ENCODE measurements at places on chromosomes 3 and 15.
A peak's percentile ranks its signal among the peaks of the same experiment; 100 is the strongest.

- DNase-seq, result no peak
Measured at GRCh38 chr3:30688776-30689641, 82.6 kb downstream of the TGFBR2 start.

DNA sequence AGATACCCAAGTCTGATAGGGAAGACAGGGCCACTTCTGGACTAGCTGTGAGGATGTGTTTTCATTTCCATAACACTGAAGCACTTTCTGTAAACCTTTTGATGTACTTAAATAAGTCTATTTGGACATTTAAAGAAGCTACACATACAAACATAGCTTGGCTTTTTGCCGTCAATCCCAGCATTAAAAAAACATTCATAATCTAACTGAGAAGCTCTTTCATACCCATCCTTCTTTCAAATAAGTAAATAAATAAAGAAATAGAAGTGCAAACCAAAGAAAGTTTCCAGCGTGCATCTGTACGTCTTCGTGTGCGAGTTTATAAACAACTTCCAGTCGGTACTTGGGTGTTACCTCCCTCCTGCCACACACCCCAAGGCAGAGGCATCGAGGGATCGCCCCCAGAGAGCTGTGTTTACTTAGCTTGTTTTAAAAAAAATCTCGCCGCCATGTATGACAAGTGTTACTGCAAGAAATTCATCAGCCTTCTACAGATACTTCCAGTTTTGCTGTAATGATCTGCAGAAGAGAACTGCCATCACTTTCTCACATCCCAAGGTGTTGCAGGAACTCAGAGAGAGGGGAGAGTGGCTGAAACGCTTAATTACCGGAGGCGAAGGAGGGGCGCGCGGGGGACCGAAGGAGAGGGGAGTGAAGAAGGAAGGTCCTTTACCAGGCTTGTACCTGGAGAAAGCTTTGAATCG, 9.0 kb upstream of the MEIS2 start:
- DNase-seq, result no peak

GRCh38 chr3:85304360-85304964, 345.7 kb downstream of the CADM2 start:
- no peak for DNase-seq

DNA sequence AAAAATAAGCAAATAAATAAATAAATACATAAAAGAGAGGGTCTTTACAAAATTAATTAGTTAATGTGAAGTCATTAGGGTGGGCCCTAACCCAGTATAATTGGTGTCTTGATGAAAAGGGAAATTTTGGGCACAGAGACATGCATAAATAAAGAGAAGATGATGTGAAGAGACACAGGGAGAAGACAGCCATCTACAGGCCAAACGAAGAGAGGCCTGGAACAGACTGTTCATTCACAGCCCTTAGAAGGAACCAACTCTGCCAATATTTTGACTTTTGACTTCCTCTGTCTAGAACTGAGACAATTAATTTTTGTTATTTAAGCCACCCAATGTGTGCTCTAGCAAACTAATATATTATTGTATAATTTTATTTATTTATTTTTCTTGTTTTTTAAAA, 29.6 kb upstream of the SELENOK start:
- no peak for DNase-seq

DNA sequence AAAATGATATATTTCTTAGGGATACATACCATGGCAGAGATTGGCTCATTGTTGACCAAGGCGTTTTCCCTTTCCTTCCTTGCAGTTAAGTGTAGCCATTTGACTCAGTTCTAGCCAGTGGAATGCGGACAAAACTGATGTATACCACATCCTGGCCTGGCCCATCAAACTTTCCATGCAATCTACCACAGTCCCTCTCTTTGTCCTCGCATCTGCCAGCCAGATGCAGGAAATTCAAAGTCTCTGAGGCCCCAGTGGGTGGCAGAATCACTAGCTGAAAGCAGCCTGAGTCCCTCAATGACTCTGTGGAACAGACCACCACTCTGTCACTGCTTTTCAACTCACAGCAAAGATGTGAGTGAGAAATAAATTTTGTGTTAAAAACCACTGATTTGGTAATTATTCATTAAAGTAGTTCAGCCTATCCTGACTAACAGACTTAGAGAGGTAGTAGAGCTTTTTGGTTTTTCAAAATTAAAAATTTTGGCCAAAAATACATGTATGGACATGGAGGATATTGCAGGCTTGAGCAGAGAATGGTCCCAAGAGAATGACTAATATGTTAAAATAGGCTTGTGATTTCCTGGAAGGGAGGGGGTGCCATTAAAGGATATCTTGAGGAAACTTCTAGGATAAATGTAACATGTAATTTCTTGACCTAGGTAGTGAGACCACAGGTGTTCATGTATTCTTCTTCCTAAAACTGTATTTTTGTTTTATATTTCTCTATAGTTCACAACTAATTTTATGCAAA, 10.9 kb downstream of the LRRFIP2 start:
- no peak for DNase-seq

GRCh38 chr3:23944861-23945662, at the start of gene NR1D2:
Gene NR1D2 (plus strand): TSS chr3:23945286. CDS start chr3:23945579, 293 bp downstream.
- DNase-seq, result peak; percentile 83

GRCh38 chr15:58438956-58439355, 7.2 kb downstream of the LIPC start:
- no peak for DNase-seq

DNA sequence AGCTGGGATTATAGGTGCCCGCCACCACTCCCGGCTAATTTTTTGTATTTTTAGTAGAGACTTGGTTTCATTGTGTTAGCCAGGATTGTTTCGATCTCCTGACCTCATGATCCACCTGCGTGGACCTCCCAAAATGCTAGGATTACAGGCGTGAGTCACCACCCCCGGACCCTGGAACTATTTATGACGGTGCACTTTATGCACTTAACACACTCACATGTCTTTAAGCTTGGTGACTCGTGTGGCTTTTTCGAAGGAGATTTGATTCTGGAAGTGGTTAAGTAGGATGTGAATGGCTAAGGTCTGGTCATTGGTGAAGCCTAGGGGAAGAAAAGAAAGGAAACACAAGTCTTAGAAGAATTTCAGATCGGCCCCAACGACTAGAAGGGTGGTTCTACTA, 20.3 kb downstream of the BBS4 start:
- DNase-seq, result no peak

DNA sequence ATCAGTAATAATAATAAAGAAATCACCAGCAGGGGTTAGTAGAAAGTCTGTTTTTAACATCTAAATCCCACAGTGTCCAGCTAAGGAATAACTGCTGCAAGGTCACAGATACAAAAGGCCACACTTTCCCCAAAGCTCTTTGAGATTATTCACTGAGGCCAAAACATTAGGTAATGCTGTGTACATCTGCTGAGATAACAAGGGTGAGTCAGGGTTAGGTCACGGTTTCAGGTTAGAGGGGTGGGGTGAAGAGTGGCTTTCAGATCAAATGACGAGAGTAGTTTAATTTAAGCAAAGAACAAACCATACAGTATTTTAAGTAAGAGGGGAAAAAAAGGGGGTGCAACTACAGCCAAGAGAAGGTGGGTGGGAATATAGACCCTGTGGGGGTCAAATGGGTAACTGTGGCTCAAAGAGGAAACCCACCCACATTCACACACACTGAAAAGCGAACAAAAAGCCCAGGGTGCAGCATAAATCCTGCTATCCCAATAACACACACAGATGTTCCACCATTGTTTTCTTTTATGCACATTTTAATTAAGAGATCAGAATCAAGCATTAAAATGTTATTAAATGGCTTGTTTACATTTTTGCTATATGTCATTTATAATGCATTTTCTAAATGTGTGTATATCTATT, 412.9 kb downstream of the TIGIT start:
- no peak for DNase-seq

DNA sequence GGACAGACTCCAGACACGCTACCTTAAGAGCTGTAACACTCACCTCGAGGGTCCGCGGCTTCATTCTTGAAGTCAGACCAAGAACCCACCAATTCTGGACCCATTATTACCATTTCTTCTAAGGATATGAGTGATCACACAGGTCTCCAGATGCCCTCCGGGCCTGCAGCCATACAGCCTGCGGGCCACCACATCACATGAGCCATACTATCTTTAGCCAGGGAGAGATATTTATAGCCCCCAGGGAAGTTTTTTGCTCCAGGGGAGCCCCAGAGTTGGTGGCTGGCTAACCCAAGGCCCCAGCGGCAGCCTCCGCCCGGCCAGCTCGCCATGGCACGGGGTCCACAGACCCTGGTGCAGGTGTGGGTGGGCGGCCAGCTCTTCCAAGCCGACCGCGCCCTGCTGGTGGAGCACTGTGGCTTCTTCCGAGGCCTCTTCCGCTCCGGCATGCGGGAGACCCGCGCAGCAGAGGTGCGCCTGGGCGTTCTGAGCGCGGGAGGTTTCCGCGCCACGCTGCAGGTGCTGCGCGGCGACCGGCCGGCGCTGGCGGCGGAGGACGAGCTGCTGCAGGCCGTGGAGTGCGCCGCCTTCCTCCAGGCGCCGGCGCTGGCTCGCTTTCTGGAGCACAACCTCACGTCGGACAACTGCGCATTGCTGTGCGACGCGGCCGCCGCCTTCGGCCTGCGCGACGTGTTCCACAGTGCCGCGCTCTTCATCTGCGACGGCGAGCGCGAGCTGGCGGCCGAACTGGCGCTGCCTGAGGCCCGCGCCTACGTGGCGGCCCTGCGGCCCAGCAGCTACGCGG, at the start of gene KBTBD13:
TSS of gene KBTBD13 (plus strand) at position 261 of the 805 bp plus-strand sequence. CDS start at position 331, 70 bp downstream.
- no peak for DNase-seq

GRCh38 chr3:72628065-72628464, 220.2 kb downstream of the SHQ1 start:
- DNase-seq, result no peak

GRCh38 chr3:171875923-171876412, 32.8 kb downstream of the TMEM212 start:
- DNase-seq, result no peak

DNA sequence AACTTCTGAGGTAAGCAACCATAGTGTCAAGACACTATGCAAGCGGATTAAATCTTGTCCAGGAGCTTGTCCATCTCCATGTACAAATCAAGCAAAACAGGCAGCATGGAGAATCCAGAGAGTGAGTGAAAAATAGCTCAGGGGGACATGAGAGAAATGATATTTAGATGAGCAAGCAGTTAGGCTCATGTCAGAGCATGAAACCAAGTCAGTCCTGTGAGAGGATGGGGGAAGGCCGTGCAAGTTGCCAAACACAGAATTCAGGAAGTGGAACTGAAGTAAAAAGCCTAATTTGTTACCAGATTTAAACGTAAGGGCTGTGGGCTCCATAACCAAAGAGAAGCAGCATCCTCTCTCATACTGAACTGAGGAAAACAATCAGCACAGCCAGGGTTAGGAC, 995.9 kb downstream of the MCTP2 start:
- no peak for DNase-seq

DNA sequence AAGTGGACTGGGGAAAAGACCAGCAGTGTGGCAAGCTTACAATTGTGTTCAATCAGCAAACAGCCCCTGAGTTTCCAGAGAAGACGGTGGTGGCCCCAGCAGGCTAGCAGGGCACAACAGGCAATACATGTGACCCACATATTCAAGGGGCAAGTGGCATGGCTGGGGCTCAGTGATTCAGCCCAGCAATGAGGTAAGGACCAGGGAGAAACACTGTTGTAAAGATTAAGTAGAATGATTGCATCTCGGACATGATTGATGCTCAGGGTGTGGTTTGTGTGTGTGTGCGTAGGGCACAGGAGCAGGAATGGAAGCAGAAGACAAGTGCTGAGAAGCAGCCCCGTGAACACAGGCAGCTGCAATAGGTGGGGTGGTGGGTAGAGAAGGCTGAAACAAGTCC, 37.9 kb downstream of the KLHL6 start:
- no peak for DNase-seq

DNA sequence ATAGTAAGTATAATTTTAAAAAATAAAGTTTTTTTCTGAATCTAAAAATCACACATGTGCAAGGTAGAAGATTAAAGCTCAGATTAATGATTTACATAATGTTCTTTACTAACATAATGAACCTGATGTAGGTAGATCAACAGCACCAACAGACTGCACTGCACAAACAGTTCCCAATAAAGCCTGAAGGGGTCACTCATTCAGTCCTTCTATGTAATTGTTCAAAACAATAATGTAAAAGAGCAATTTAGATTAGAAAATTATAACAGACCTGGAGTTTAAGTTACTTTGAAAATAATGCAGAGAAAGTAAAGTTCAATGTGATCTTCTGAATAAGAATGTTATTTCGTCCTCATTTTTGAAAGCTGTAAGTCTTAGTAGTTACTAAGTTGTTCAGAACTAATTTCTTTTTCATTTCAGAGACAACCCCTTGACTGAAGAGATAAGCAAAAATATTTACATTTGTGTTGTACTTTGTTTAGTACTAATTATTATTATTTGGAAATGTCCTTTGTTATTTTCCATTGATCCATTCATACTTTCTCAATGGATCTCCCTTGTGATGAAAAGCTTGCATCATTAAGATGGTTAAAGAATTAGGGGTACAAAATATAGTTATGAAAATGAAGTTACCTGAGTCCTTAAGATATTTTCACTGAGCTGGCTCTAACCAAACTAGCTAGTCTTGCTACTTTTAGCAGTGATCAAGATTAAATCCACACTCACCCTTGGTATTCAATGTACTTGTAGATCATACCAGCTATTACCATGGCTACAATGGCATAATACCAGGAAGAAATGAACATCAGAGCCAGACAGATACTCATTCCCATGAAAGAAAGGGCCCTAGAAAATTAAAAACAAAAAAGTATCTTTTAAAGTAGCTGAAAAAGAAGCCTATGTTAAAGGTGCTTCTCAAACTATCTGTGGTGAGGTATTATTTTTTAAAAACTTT, 16.8 kb downstream of the EMC4 start:
- no peak for DNase-seq

DNA sequence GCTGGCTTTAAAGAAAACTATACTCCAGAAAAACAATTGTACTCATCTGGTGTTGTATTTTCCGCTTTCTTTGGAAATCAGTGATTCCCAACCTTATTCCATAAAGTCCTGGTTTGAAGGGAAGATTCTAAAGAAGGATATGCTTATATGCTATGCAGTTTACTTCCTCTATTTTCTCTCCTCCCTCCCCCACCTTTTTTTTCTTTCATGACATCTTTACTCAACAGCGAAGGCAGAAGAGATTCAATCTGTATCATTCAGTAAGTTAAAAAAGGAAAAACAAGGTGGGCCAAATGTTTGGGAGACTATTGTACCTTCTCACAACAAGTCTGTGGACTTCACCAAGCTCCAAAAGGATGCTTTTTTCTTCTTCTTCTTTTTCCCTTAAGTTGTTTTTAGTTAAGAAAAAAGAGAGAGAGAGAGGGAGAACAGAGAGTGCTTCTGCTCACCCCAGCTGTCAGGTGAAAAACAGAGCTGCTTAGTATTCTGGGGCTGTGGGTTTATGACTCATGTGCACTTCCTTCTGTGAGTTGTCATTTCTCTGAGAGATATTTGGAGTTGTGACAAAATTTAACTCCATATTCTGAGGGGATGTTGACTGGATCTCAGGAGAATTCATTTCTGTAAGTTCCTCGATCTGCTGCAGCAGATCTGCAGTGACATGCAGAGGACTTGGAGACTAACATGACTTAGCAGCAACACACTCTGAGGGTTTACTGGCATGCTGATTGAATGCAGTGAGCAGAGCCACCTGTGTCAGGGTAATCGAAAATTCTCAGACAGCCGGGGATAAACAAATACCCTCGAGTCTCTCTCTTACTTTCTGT, 70.7 kb downstream of the SSR3 start:
- DNase-seq, result peak; percentile 34

- DNase-seq, result no peak
Measured at GRCh38 chr15:74988007-74988800, 7.2 kb upstream of the SCAMP5 start.

GRCh38 chr3:23800731-23801130, 5.0 kb upstream of the UBE2E1 start:
- no peak for DNase-seq

Measured in activated CD4-positive, CD25-positive, alpha-beta regulatory T cell treated with anti-CD3 and anti-CD28 coated beads, Interleukin-2, amount 50 U/mL, for 72 hours (primary cell).